ENCODE measurements at places on chromosomes 11 and 22.

DNA sequence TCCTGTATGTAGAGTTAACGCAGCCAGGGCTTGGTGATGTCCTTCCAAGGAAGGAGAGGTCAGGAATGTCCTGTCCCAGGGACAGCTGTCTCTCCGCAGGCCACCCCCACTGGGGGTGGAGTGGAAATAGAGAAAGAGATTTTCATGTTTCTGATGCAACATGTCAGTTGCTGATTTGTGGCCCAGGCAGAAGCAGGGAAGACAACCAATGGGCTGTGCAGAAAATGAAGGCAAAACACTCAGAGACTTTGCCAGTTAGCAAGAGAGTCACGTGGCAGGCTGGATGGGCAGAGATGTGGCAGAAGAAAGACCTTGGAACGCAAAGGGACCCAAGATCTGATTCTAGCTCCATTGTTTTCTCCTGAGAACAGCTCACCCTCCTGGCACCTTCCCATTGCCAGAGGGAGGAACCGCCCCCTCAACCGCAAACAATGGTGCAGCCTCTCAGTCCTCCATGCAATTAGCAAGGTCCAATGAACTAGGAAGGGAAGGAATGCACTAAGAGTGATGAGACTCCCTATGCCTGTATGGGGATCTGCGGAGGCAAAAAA lies 71.0 kb downstream of the SYN3 start:
- no peak for DNase-seq

DNA sequence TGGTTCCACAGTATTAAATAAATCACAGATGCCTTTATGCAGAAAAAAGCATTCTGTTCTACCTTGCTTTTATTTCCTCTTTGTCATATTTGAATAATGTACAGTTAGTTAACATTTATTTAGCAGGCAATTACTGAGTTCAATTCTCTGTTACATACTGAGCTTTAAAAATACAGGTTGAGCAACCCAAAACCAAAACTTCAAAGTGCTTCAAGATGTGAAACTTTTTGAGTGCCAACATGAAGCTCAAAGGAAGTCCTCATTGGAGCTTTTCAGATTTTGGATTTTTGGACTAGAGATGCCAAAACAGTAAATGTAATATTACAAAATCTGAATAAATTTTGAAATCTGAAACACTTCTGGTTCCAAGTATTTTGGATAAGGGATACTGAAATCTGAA lies 54.1 kb downstream of the PDHX start:
- no peak for DNase-seq

- DNase-seq = no peak
Measured at GRCh38 chr11:3159296-3160190, 5.6 kb downstream of the OSBPL5 start.

DNA sequence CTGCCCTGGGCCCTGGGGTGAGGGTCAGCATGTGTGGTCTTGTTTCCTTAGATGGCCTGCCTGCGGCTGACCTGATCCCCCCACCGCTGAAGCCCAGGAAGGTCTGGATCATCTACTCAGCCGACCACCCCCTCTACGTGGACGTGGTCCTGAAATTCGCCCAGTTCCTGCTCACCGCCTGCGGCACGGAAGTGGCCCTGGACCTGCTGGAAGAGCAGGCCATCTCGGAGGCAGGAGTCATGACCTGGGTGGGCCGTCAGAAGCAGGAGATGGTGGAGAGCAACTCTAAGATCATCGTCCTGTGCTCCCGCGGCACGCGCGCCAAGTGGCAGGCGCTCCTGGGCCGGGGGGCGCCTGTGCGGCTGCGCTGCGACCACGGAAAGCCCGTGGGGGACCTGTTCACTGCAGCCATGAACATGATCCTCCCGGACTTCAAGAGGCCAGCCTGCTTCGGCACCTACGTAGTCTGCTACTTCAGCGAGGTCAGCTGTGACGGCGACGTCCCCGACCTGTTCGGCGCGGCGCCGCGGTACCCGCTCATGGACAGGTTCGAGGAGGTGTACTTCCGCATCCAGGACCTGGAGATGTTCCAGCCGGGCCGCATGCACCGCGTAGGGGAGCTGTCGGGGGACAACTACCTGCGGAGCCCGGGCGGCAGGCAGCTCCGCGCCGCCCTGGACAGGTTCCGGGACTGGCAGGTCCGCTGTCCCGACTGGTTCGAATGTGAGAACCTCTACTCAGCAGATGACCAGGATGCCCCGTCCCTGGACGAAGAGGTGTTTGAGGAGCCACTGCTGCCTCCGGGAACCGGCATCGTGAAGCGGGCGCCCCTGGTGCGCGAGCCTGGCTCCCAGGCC lies 12.7 kb downstream of the TMEM121B start:
- DNase-seq = no peak

DNA sequence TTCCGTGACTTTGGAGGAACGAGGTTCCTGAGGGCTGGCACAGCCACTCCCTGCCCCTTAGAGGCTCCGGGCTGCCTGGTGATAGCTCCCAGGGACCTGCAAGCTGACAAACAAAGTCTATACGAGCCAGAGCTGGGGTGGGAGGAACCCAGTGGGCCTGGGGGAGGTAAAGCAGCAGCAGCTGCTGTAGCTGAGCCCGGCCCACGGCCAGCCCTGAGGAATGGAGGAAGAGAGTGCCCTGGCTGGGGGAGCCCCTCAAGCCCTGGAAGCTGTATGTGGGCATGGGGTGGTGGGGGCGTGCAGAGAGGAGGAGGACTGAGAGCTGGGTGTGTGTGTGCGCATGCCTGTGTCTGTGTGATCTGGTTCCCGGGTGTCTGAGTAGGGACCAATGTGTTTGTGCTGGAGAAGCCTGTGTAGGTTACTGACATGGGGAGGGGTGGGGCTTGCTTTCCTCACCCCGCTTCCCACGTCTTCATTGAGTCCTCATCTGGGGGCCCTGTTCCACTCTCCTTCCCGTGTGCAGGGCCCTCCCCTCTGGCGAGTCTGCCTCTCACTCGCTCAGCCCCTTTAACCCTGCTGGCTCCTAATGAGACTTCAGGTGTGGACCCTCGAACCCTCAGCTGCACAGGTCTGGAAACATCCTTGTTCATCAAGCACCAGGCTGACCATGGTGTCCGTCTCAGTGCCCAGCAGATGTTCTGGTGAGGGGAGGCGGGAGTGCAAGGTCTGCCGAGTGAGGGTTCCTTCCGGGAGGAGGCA lies 10.8 kb downstream of the ST3GAL4 start:
- DNase-seq = no peak

DNA sequence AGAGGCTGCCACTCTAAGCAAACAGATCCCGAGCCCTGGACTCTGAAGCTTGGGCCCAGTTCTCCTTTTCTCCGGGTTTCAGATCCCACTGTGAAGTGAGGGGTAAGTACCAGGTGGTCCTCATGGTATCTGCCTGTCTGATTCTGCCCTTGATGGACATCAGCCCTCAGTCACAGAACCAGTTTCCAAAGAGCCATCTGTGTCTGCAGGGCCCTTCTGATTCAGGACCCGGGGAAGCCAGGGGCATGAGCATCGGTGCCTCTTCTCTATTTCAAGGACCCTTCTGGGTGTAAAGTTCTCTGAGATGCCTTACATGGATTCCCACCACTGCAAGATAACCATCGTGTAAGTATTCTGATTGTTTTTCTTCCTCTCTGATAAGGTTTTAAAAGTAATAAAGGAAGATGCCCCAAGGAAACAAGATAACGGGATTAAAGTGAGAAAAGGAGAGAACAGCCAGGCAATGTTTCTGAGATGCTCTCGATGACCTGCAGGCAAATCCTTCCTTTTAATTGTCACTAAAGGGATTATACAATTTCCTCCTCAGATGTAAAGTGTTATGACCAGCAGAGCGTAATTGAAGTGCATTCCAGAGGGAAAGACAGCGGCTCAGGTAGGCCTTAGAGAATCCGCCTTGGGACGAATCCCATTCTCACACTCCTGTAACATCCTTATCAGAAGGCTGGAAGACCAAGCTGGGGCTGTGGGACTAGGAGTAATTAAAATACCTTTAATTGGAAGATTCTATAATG lies 924.3 kb downstream of the TBC1D22A start:
- no peak for DNase-seq

GRCh38 chr11:66281776-66282467 lies 3.9 kb downstream of the CNIH2 start:
- DNase-seq = no peak

- no peak for DNase-seq
Measured at GRCh38 chr11:130819625-130820024, 96.7 kb downstream of the SNX19 start.

- DNase-seq = no peak
Measured at GRCh38 chr22:47129902-47130635, 367.6 kb downstream of the TBC1D22A start.

DNA sequence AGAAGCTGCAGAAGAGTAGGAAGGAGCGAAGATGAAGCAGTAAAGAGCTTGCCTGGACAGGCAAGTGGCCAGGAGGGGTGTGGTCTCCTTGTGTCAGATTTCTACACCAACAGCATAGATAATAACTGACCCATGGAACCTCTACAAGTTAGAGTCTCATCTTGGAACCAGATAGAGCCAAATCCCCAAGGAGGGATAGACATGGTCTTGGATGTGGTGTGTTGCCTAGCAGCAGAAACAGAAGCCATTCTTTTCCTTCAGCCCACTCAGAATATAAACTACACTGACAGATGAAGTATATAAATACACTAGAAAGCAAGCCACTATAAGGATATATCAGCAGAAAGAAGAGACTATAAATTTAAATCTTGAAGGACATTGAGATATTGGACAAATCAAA lies 4.3 kb upstream of the CARD16 start:
- no peak for DNase-seq

DNA sequence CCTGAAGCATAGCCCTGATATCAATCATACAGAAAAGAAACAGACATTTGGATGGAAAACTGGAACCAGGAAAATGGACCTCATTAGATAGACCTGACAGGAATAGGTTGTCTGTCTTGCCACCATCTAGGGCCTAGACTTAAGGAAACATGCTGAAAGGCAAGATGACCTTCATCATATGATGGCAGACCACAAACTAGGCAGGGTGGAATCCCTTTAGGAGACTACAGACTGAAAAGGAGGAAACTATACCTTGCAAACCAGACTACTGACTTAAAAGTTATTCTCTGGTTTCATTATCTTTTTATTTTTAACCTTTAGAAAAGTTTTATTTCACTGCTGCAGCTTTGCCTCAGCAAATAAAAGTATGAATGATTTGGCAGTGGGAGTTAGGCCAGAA lies 20.3 kb downstream of the SBF2 start:
- DNase-seq = no peak

All from memory B cell (primary cell).